ENCODE measurements at places on chromosomes 7 and 10.

DNA sequence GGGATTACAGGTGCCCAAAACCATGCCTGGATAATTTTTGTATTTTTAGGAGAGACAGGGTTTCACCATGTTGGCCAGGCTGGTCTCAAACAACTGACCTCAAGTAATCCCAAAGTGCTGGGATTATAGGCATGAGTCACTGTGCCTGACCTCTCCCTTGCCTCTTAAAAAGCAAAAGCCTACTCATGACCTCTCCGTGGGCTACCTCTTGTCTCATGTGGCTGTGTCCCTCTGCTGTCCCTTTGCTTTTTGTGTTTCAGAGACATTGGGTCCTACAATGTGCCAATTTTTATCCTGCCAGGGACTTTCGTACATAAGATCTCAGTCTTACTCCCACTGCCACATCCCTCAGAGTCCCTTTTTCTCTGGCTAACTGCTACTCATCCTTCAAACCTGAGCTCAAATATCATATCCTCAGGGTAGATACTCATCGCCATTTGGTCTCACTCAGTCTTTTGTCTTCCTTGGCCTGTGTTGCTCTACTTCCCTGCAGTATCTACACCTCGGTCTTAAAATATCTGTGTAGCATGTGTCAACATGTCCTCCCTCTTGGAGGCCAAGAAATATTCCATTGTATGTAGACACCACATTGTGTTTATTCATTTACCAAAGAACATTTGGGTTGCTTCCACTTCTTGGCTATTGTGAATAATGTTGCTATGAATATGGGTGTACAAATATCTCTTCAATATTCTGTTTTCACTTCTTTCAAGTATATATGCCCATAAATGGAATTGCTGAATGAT lies 465.0 kb upstream of the KLF6 start:
- H3K4me3 ChIP-seq = no peak overlapping the region
- no peak overlapping the region for H3K27ac ChIP-seq
- H3K27me3 ChIP-seq = peaks cover 3% of the 10 kb centered on the region
- H3K36me3 ChIP-seq = no peaks in the 10 kb centered on the region

DNA sequence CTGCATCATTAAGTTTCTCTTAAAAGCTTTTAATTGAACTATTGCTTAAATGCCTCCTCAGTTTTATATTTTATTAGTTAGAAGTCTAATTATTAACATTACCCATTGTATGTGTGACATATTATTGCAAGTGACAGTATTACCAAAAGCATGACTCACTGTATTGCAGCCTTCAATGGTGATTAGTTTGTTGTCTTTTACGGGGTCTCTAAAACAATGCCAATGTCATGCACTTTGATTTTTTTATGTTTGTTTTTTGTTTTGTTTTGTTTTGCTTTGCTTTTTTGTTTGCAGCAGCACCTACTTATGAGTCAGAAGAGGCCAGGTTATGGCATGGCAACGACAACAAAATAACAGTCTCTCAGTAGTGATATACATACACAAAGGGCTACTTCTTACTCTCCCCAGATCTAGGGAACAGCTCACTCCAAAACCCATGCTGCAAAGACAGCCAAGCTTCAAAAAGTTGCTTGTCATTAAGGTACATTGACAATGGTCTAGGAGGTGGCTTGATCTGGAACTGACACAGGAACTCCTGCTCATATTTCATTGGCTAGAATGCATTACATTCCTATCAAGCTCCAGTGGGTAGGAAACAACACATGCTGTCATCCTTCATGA lies 293.7 kb upstream of the POM121L12 start:
- H3K36me3 ChIP-seq = no peaks in the 10 kb centered on the region
- no peaks in the 10 kb centered on the region for H3K4me1 ChIP-seq
- no peak for DNase-seq
- no peak overlapping the region for H3K27ac ChIP-seq
- H3K27me3 ChIP-seq = no peaks in the 10 kb centered on the region
- H3K4me3 ChIP-seq = no peak overlapping the region

- no peak overlapping the region for H3K27ac ChIP-seq
- no peak for DNase-seq
- no peaks in the 10 kb centered on the region for H3K27me3 ChIP-seq
- H3K36me3 ChIP-seq = no peaks in the 10 kb centered on the region
These were observed 201.5 kb downstream of the DNAJB9 start for GRCh38 chr7:108770981-108771745.

GRCh38 chr10:103861505-103861904 lies 6.1 kb upstream of the SH3PXD2A start:
- peaks cover 4% of the 10 kb centered on the region for H3K4me1 ChIP-seq
- H3K27me3 ChIP-seq = peaks cover 2% of the 10 kb centered on the region
- H3K27ac ChIP-seq = no peak overlapping the region
- H3K36me3 ChIP-seq = peaks cover 4% of the 10 kb centered on the region
- H3K4me3 ChIP-seq = no peak overlapping the region
- no peak for DNase-seq

DNA sequence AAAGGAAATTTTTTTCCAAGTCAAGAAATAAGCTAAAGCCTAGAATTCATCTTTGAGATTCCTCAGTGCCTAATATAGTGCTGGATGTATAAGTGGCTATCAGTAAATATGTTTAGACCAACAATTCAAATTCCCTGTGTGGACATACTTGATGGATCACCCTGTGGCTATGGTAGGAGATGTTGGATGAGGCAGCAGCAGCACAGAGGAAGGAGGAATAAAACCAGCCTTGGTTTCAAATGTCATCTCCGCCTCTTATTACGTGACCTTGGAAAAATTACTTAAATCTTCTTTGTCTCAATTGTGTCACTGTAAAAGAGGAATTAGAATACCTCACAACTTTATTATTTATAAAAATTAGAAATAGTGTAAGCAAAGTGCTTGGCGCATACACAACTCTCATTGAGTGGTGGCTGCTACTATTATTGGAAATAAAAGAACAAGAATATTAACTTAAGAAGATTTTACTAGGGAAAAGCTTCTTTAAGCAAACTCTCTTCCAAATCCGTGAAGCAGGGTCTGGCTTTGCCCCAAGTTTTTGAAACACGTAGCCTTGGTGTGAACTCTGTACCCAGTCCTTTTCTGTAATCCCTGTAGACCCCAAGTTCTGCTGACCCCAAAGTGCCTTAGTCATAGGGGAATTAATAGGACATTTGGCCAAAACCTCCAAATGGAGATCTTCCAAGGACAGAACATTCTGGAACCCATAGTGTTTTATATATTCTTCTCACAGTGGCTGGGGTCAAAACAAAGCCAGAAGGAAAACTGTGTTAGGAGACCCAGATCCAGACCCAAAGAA lies 283.8 kb downstream of the PTEN start:
- H3K27ac ChIP-seq = no peak overlapping the region
- no peak for DNase-seq
- no peak overlapping the region for H3K4me3 ChIP-seq
- H3K4me1 ChIP-seq = no peaks in the 10 kb centered on the region
- H3K36me3 ChIP-seq = no peaks in the 10 kb centered on the region

DNA sequence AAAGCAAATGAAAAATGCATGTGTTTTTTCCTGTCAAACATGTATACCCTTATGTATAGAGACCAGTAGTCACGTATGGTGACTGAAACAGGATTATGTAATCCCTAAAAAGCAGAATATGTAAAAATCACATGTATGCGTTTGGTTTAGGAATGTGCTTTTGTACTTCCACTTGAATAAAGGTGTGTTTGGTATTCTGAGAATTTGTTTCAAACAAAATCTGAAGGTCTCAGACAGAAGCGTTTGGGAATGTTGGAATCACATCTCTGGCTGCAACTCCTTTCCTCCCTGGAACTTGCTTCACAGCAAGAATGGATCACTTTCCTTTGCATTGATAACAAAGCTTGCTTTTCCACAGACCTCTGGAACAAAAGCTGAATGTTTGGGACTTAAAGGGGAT lies 17.8 kb downstream of the ZNF655 start:
- H3K4me3 ChIP-seq = no peak overlapping the region
- H3K27me3 ChIP-seq = no peaks in the 10 kb centered on the region
- DNase-seq = no peak
- H3K36me3 ChIP-seq = peaks cover 12% of the 10 kb centered on the region
- H3K27ac ChIP-seq = no peak overlapping the region

- no peaks in the 10 kb centered on the region for H3K36me3 ChIP-seq
- H3K4me3 ChIP-seq = no peak overlapping the region
- no peaks in the 10 kb centered on the region for H3K27me3 ChIP-seq
- H3K27ac ChIP-seq = no peak overlapping the region
- DNase-seq = no peak
These were observed 9.2 kb downstream of the GLCCI1 start for GRCh38 chr7:7977774-7978173.

DNA sequence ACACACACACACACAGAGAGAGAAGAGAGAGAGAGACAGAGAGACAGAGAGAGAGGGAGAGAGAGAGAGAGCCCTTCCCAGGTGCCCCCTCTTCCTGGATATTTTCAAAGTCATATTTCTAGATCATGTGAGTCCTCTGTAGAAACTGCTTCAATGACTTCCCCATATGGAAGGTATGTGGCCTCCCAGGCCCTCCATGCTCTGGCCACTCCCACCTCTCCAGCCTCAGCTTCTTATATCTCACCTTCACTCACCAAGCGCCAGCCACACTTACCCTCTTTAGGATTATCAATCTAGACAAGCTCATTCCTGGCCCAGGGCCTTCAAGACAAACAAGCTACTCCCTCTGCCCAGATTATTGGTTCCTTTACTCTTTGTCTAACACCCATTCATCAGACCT lies 259.7 kb downstream of the MTERF1 start:
- no peaks in the 10 kb centered on the region for H3K4me1 ChIP-seq
- no peak for DNase-seq
- no peaks in the 10 kb centered on the region for H3K27me3 ChIP-seq
- no peak overlapping the region for H3K4me3 ChIP-seq
- no peak overlapping the region for H3K27ac ChIP-seq

- H3K4me1 ChIP-seq = no peaks in the 10 kb centered on the region
- H3K27ac ChIP-seq = no peak overlapping the region
- no peaks in the 10 kb centered on the region for H3K27me3 ChIP-seq
These were observed 493.9 kb downstream of the HTR7 start for GRCh38 chr10:90363799-90364483.

DNA sequence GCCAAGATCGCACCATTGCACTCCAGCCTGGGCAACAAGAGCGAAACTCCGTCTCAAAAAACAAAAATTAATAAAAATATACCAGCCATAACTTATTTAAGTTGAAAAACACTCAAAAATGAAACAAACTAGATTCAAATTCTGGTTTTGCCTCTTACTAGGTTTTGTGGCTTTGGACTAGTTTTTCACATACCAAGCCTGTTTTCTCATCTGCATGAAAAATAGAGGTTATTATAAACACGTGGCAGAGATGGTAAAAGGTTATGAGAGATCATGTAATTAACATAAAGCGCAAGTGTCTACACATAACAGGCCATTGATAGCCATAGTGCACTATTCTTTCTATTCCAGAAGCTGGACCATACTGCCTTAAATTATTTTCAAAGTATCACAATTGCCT lies 35.5 kb upstream of the CABCOCO1 start:
- no peaks in the 10 kb centered on the region for H3K4me1 ChIP-seq
- H3K4me3 ChIP-seq = no peak overlapping the region
